Stimulated activated CD8-positive, alpha-beta memory T cell treated with anti-CD3 and anti-CD28 coated beads, Interleukin-4, amount 100 ng/mL, for 1 hour (primary cell): ENCODE measurements at places on chromosomes 6 and 20.

- DNase-seq = no peak
These were observed 53.2 kb upstream of the NKX2-4 start for GRCh38 chr20:21450572-21450971.

GRCh38 chr6:44666324-44666723, 278.8 kb downstream of the CDC5L start:
- DNase-seq = no peak

DNA sequence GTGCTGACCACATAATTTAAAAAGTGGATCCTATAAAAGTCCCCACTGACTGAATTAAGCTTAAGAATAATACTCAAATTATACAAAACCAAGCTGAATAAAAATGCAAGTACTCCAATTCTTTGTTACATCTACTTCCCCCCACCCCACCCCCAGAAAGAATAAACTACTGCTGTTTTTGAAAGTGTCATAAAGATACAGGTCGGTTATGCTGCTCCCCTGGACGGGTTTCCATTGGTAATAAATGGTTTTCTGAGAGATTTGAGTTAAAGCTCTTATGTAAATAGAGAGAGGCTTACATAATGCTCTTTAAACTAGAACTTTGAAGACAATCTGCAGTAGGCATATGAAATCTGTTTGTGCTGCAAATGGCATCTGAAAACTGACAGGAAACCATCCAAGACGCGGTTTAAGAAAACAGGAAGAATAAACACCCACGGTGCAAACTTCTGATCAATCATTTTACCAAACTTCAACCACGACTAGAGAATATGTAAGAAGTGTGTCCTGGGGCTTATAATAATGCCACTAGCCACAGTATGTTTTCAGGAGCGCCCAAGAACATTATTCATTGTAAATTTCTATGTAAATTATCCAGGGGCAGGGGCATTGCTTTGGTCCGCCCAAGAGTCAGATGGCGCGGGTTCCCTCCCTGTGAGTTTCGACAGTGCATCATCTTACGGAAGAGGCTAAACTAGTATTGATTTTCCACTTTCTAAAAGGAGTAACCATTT, 10.8 kb upstream of the POU3F2 start:
- no peak for DNase-seq

DNA sequence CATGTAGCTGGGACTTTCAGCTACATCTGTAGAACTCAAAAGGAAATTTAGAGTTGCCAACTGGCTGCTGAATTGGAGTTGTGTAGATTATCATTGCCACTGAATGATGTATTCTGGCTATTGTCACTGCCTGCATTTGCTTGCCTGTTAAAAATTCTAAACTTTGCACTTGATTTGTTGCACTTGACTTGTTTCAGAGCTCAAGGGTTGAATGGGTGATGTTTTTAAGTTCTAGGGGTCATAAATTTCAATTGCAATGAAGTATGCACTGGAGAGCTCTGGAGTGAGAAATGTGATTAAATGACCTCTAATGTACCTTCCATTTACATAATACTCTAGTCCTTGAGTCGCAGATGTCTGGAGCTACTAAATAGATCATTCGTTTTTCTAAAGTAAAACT, 102.4 kb downstream of the TNFRSF21 start:
- DNase-seq = no peak

- DNase-seq = no peak
These were observed 216.3 kb downstream of the ADGRG6 start for GRCh38 chr6:142518126-142518525.

DNA sequence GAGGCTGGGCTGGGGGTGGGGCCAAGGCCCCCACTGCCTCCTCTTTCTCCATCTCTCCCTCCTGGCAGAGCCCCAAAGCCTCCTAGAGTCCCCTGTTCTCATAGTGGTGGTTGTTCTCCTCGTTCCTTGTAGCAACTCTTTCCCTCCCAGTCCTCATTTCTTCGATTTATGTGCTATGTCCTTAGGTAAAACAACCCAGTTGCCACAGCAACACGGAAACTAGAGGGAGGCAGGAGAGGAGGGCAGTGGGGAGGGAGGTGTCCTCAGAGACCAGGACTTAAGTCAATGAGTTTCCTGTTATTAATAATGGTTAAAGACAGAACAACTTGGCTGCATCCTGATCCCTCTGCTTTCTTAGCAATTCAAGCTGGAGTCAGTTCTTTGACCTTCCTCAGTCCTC, 161.0 kb downstream of the INSM1 start:
- DNase-seq = no peak

DNA sequence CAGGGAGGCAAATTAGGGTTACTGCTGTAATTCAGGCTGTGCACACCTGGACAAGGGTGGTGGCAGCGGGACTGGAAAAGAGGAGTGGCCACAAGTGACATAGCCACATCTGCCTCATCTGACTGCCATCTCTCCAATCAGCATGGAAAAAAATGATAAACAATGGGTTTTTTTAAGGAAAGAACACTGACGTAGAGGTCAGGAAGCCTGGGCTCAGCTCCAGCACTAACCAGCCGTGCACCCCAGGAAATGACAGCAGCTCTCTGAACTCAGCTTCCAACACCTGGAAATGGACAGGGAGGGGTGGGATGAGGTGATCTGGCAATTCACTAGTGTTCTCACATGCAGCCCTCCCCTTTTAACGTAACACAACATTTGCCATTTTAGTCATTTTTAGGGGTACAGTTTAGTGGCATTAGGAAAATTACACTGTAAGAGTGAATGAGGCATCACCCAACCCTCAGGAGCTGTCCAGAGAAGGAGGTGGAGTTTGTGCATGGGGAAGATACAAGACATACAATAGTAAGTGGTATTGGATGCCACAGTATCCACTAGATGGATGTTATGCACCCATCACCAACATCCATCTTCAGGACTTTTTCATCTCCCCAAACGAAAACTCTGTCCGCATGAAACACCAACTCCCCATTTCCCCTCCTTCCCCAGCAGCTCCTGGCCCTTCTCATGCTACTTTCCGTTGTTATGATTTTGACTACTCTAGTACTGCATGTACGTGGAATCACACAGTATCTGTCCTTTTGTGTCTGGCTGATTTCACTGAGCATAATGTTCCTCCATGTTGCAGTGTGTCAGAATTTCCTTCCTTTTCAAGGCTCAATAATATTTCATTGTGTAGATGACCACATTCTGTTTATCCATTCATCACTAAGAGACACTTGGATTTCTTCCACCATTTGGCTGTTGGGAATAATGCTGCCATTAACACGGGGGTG, 215.5 kb upstream of the ECI2 start:
- no peak for DNase-seq

DNA sequence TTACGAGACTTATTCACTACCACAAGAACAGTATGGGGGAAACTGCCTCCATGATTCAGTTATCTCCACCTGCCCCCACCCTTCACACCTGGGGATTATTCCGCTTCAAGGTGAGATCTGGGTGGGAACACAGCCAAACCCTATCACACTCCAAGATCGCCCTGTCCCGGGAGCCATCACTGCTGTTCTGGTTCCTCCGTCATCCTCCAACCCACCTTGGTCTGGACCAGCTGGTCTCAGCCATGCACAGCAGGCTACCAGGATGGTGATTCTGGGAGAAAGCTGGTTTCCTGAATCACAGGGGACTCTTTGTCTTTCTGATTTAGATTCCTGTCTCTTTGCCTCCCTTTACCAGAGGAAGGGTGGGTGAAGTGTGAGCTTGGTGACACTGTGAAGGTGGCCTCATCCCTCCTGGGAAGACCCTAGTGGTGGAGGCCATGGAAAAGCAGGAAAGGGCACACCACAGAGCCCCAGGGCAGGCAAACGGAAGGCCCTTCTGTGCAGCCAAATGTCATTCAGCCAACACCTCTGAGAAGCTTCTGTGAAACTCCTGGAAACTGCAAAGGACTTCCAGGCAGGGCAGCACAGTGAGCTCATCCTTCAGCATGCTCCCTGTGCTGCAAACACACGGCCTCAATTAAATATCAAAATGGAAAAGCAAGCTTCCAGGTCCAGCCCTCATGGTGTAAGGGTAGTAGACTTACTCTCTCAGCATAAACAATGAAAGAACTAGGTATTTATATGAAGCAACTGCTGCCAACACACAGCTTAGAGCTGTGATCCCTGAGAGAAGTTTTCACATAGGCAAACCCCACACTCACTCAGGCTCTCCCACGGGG, 169.8 kb downstream of the ANKRD60 start:
- DNase-seq = no peak

- no peak for DNase-seq
These were observed 103.7 kb upstream of the ENPP5 start for GRCh38 chr6:46274502-46274901.

DNA sequence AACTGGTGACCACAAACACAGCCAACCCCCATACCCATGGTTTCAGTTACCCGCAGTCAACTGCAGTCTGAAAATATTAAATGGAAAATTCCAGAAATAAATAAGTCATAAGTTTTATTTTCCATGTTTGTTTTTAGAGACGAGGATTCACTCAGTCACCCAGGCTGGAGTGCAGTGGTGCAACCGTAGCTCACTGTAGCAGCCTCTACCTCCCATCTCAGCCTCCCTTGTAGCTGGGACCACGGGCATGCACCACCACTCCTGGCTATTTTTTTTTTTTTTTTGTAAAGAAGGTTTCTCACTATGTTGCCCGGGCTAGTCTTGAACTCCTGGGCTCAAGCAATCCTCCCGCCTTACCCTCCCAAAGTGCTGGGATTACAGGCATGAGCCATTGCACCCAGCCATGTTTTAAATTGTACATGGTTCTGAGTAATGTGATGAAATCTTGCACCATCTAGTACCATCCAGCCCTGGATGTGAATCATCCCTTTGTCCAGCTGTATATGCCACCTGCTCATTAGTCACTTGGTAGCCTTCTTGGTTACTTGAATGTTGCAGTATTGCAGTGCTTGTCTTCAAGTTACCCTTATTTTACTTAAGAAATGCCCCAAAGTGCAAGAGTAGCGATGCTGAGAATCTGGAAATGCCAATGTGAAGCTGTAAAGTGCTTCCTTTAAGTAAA, 14.5 kb downstream of the CSNK2A1 start:
- no peak for DNase-seq

DNA sequence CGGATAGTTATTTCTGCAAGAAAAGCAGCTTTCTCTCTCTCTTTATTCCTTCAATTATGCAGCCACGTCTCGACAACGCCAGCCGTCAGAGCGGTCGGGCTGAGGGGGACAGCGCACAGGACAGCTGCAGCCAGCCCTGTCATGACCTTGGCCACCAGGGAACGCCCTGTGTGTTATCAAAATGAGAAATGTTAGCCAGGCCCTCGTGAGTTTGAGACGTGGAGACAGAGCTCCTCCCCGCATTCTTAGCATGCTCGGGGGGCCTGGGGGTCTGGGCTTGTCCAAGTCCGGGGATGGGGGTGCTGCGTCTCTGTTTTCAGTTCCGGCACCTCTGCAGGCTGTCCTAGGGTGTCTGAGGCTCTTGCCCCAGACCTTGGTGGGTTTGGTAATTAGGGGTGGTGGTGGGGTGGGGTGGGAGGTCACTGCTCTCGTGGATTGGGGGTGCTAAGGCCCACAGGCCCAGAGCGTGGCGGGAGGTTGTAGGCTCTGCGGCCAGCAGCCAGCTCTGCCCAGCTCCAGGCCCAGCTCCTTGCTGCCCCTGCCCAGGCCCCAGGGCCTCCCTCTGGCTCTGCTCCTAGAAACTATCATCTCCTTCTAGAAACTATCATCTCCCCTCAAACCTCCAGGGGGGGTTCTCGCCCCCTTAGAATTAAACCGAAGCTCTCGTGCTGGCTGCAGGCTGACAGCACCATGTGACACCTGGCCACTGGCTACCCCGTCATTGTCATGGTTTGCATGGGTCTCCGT, 54.3 kb upstream of the GATA5 start:
- no peak for DNase-seq

- no peak for DNase-seq
These were observed 82.7 kb upstream of the TOP1 start for GRCh38 chr20:40945754-40946450.

GRCh38 chr20:62977613-62978560, 25.4 kb downstream of the SLC17A9 start:
- peak; percentile 41 for DNase-seq

DNA sequence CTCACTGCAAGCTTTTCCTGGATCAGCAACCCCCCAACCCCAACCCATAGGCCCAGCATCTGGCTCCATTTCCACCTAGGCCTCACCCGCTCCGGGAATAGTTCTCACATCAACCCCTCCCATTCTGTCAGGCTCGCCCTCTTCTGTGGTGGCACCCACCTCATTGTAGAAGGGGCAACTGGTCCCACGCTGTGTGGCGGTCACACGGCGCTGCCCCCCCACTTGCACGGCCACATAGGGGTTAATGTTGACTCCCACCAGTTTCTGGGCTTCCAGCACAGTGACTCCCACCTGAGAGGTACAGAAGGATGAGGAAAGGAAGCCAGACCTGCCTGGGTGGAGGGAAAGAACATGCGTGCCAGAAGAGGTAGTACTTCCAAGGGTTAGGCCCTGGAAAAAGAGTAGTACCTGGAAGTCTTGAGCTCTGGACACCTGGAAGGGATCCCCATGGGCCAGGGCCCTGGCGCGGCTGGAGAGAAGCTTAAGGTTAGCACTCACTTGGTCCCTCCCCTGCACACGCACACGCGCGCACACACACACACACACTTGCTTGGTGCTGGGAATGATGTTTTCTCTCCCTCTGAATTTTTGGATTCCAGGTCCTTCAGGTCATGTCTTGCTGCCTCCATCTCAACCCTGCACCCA, 12.7 kb upstream of the SPAG4 start:
- DNase-seq = no peak

DNA sequence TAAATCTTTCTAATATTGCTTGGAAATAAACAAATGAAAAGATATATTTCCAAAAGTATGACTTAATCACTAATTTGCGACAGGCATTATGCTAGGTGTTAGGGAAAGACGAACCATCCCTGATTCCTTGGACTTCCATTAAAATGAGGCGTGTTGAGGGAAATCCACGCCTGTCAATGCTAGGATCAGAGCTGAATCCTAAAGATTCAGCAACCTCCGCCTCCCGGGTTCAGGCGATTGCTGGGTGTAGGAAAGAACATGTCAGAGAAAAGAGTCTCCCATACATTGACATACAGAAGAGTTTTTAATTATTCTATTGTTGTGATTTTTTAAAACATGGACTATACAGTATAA, 16.8 kb upstream of the PRSS16 start:
- no peak for DNase-seq

DNA sequence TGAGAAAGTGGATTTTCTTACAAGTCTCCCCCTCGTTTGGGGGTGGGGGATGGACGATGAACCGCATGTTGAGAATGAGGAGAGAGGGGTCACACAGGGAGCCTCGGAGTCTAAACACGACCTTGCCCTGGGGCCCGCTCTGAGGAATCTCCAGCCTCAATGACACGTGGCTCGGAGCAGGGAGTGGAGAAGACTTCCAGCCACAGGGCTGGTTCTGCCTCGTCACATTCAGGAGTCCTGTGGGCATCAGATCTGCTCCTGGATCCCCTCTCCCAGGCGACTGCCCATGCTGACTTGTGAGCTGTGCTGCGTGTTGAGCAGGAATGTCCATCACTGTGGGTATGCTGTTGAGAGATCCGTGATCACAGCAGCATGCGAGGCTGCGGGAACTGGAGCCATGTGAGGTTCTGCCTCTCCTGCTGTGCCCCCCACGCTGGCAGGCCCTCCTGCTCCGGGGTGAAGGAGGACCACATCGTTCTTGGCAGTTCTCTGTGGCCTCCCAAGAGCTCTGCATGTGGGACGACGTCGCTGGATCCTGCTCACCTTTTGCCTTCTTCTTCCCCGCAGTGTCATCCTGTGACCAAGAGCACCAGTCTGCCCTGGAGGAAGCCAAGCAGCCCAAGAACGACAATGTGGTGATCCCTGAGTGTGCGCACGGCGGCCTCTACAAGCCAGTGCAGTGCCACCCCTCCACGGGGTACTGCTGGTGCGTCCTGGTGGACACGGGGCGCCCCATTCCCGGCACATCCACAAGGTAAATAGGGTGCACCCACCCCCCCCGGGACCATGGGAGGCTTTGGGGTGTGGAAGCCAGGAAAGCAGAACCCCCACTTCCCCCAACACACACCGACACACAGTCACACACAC, 157.5 kb downstream of the SMOC2 start:
- DNase-seq = no peak
